ENCODE measurements at places on chromosomes 7 and 10.

DNA sequence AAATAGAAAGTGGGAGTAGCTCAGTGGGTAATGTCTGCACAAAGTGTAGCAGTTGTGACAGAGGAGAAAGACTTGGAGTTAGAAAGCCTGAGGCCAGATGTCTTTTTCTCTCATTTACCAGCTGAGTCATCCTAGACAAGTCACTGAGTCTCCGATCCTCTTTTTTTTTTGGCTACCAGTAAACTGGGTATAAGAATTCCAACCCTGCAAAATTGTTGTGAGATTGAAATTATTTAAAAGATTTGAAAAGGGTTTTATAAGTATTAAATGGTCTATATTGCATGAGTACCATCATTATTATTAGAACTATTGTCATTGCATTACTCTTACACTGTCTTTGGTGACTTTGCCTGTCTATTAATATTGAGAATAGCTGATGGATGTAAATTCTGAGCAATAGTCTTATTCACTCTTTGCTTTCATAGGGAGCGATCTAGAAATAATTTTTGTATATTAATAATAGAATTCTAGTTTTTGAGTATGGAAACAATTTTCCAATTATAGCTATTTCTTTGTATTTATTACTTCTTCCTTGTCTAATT is 74.0 kb downstream of the ARID5B start:
- DNase-seq: no peak

- no peak for DNase-seq
Measured at GRCh38 chr7:140212100-140212881, 35.5 kb upstream of the KDM7A start.

DNA sequence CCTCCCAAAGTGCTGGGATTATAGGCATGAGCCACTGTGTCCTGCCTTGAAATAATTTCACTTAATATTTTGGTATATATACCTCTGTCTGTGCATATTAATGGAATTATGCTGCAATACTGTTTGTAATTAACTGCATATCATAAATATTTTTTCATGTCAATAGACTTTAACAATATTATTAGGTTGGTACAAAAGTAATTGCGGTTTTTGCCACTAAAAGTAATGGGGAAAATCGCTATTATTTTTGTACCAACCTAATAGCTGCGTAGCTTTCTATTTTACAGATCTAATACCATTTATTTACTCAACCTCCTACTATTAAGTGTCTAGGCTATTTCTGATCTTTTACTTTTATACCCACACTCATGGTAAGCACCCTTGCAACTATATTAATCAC is 3.9 kb upstream of the PDE6C start:
- no peak for DNase-seq

DNA sequence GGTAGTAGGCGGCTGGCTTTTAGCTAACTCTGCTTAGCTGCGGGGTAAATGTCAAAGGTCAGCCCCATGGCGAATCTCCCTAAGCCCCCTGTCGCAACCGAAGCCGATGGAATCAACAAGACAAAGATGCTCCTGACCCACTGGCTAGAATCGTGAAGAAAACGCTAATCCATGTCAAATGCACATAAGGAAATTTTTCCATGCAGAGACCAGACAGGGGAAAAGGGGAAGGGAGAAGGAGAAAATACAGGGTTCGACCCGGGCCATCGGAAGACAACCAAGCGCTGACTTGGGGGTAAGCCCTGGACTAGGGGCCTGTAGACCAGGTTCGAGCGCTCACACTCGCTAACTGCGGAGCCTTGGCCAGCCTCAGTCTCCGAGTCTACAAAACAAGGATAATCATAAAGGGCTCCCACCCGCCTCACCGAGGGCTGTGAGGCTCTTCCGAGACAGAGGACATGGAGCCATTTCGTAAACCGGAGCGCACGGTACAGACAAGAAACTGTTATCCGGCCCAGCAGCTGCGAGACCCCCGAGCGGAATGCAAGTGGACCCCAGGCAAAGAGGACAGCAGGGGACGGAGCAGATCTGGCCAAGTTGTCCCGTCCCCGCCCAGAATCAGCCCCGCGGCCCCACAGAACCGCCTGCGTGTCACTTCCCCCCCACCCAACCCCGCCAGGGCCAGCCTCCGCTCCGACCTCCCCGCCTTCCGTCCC is 507 bp downstream of the SAR1A start:
- DNase-seq: no peak

DNA sequence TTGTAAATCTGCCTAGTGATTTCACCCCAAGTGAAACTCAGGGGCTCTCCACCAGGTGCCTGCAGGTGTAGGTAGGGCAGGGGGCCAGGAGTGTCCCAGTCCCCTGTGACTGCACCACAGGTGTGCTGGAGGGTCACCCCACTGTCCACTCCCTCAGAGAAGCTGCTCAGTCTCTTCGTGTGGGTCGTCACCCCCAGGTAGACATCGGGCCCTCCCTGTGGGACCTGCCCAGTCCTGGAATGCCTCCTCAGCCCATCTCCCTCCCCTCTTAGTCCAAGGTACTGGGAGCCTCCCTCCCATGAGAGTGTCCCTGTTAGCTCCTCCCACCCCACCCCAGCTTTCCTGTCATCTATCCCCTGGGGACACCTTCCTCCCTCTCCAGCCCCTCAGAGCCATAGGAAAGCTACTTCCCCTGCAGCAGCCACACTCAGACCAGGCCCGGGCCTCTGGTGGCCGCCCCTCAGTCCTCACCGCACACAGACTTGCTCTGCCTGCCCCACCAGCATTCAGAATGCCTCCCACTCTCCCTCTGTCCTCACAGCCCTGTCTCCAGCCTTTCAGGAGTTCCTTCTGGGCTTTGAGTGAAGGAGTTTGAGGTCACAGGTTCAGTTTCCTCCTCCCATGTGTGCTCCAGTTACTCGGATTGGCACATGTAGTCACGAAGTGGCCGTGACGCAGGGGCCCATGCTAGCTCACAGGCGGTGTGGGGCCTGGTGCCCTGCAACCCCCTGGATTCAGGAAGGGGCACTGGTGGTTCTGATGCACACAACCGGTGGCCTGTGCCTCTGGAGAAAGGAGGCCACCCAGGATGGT is 5.1 kb downstream of the ALOX5 start:
- no peak for DNase-seq

- no peak for DNase-seq
Measured at GRCh38 chr10:46062723-46063428, 16.8 kb upstream of the MSMB start.
